Bone marrow (tissue), 2 donors: ENCODE measurements at places on chromosomes 1 and 21.

- no peak for DNase-seq
These were observed 5.9 kb downstream of the SOD1 start for GRCh38 chr21:31665397-31665796.

DNA sequence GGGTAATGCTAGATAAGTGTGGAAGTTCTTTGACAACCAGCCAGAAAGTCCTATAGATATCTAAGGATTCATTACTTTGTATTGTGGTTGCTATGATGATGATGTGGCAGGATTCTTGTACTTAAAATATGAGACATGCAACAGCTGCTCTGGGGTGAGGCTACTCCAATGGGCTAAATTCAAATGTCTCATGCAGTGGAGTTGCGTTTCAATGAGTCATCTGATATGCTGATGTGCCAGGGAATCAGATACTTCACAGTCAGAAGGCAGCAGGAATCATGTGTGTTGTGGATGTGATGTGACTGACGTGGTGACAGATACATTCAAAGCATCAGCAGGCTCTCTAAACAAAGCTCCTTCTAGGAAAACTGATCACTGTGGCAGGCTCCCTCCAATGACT is 66.5 kb downstream of the TSEN15 start:
- no peak for DNase-seq

GRCh38 chr1:101295209-101295608 is 58.4 kb downstream of the S1PR1 start:
- no peak for DNase-seq

GRCh38 chr1:107544285-107544684 is 403.4 kb downstream of the NTNG1 start:
- no peak for DNase-seq

- DNase-seq, result no peak
These were observed 34.4 kb upstream of the COP1 start for GRCh38 chr1:176241385-176242015.

GRCh38 chr1:87336623-87337067 is 8.0 kb downstream of the LMO4 start:
- DNase-seq, result no peak

- DNase-seq, result no peak
These were observed 33.1 kb downstream of the MTOR start for GRCh38 chr1:11229203-11229602.

DNA sequence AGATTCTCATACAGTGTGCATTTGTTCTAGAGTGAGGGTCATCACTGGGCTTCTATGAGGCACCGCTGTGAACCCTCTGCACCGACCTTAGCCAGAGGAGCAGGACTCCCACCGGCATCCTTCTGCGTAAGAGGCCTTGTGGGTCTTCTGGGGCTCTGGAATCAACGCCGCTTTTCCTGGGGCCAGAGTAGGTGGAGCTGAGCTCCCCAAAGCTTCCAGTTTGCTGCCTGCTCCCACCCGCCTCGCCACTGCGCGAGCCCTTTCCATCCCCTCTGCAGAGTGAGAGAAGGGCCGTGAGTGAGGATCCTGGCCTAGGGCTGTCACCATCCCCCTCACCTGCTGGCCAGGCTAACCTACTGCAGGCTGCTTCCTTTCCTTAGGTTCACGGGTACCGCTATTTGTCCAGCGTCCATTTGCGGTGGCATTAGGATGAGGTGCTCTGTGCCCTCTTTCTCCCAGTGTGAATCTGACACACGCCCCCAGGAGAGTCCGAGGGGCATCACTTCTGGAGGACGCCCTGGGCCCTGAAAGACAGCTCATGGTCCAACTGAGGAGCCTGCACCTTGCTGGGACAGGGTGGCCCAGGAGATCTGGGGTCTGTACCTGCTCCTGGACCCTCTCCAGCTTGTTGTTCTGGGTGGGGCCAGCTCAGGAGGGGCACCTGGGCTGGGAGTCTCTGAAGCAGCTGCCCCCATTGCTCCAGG is 36.2 kb downstream of the UMODL1 start:
- no peak for DNase-seq

GRCh38 chr21:28663111-28663693 is 329.5 kb downstream of the LTN1 start:
- DNase-seq, result no peak

DNA sequence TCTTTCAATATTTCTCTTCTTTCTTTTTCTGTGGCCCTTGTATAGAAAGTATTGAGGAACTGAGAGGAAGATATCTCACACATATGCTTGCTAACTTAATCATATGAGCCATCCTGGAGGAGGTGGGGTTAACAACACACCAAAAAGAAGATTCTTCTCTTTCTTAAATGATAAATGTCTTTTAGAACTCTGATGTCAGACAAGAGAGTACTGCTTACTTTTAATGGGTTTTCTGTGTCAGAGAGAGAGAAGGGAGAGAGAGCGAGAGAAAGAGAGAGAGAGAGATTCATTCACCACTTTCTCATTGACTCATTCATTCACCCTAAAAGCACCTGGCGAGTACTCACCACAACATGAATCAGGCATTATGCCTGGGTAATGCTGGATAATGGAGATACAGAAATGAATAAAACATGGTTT is 250.3 kb upstream of the SGIP1 start:
- no peak for DNase-seq

GRCh38 chr1:248805876-248806275 is 19.8 kb downstream of the SH3BP5L start:
- no peak for DNase-seq

GRCh38 chr21:37100316-37100715 is 27.3 kb downstream of the TTC3 start:
- DNase-seq, result peak; percentile 50
